NK-92 treated with Interleukin-12 subunit alpha and Interleukin-12 subunit beta, amount 100 ng/mL, for 24 hours (cell line): ENCODE measurements at places on chromosomes 16 and 17.

GRCh38 chr17:72297326-72298115, 176.7 kb downstream of the SOX9 start:
- no peak for DNase-seq

GRCh38 chr16:85172455-85173145, 60.3 kb upstream of the CIBAR2 start:
- DNase-seq = no peak

- DNase-seq = no peak
Measured at GRCh38 chr17:71338396-71338795, 782.4 kb upstream of the SOX9 start.

- DNase-seq = no peak
Measured at GRCh38 chr16:25177831-25178688, 38.7 kb upstream of the AQP8 start.

DNA sequence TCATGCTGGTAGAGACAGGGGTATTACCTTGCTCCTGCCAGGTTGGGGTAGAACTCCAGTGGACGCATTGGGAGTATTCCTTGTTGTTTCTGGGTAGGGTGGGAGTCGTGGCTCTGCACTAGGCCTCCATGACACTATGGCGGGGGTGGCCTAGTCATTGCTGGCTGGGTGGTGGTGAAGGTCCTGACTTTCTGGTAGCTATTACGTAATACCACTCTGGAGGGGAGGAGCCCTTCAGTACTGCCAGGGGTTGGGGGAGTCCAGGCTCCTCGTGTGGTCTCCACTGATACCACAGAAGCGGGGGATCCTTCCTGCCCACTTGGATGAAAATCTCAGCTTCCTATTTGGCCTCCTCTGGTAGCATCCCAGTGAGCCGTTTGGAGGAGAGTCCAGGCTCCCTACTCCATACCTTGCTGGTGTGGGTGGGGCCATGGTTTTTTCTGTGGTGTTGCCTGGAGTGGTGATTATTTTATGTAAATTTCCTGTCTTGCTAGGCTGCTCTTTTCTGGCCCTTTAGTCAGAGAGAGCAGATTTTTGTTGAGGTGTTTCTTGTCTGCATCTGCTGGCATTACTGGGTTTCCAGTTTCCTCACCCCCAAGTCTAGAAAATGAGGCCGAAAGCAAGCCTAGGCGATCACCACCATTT, 65.8 kb upstream of the GNG13 start:
- no peak for DNase-seq

GRCh38 chr17:60840456-60840855, 162.8 kb downstream of the BCAS3 start:
- no peak for DNase-seq

DNA sequence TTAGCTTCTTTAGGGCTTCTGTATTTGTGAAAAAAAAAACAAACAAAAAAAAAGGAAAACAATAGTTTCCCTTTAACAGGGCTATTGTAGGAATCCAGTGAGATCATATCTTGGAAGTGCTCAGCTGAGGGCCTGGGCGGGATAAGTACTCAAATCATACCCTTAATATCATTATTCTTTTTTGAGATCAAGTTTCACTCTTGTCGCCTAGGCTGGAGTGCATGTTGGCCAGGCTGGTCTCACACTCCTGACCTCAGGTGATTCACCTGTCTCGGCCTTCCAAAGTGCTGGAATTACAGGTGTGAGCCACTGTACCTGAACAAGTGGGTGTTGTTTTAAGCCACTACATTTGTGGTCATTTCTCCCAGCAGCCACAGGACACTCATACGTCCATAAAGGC, 87.0 kb downstream of the CDH13 start:
- no peak for DNase-seq

GRCh38 chr16:2358811-2359210, 18.3 kb upstream of the ABCA3 start:
- DNase-seq = no peak

DNA sequence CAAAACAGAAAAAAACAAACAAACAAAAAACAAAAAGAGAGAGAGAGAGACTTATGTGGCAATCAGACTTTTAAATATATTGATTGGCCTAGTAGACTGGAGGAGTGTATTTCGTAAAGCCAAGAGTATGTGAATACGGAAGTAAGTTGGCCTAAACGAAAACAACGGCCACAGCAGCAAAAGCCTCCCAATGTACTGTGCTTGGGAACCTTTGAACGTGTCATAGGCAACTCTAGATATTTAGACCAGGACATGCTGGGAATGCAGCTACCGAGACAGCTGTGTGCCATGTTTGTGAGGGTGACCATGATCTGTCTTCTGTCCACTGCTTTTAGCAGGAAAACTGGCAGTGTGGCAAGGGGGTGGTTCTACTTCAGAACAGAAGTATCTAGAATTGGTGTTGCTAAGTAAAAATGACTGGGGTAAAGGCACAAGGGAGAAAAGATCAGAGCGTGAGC, 7.4 kb downstream of the MAF start:
- no peak for DNase-seq

- DNase-seq = no peak
Measured at GRCh38 chr16:77077256-77077922, 113.6 kb upstream of the MON1B start.

- no peak for DNase-seq
Measured at GRCh38 chr17:64938925-64939474, 19.7 kb upstream of the LRRC37A3 start.

DNA sequence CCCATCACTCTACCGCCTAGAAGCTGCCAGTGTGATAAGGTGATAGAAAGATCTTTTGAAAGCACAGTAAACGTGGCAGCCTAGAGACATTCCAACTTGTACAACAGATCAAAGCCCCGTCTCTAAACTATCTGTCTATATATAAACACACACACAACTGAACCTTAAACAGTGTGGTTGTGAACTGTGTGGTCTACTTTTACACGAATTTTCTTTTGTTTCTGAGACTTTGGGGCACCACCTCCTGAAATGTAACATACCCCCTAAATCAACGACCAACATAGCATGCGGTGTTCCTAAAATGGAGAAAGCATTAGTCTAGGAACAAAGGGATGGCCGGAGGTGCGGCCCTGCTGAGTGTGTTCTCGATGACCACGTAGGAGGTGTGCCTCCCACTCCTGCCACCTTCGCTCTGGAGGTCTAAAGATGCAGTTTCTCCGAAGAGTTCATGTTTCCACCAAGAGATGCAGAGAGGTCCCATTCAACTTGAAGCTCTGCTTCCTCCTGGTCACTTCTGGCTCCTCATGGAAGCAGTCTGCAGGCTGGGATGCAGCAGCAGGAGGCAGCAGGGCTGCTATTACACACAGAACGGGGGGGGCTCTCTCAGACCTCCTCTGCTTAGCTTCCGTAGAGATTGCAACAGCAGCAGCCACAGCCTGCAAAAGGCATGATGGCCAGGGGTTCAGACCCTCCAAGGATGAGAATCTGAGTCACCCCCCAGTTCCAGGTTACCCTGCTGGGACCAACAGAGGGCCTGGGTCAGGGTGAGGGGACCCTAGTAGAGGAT, 22.6 kb upstream of the USP10 start:
- no peak for DNase-seq

DNA sequence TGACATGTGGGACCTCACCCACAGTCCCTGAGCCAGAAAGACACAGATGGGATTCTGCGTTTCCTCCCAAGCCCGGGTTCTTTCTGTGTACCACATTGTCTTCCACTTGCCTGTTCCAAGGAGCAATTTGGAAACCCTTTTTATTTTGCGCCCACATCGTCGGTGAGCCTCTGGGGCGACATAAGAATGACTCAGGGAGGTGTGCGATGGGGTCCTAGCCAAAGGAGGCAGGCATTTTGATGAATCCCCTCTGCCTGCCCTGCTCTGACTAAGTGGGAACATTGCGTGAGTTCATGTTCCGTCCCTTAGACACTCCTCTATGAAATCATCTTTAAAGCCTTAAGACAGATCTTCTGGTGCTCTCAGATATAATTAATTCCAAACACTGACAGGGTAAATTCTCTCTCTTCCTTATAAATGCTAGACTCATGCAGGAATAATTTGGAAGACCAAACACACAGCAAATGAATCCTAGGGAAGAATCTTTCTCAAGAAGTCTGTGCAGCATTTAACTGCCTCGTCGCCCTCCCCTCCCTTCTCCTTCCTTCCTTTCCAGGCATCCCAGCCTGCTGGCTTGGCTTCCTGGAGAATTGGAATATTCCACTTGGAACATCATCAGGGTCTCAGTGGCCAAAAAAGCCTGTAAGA, 52.7 kb upstream of the FOXF1 start:
- no peak for DNase-seq

DNA sequence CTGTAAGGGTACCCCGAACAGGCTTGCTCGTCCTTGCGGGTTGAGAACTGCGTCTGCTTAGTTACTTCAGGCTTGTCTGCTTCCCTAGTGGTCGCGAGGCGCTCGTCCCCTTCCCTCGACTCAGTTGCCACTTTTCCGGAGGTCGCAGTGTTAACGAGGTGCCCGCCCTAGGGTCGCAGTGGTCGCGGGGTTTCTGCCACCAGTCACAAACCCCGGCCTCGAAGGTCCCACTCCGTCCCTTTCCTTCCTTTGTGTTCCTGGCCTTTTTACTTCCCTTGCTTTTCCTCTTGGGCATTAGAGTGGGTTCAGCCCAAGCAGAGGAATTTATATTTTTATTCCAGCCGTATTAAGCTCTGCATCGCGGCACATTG, 299 bp downstream of the NUP85 start:
- DNase-seq = no peak

DNA sequence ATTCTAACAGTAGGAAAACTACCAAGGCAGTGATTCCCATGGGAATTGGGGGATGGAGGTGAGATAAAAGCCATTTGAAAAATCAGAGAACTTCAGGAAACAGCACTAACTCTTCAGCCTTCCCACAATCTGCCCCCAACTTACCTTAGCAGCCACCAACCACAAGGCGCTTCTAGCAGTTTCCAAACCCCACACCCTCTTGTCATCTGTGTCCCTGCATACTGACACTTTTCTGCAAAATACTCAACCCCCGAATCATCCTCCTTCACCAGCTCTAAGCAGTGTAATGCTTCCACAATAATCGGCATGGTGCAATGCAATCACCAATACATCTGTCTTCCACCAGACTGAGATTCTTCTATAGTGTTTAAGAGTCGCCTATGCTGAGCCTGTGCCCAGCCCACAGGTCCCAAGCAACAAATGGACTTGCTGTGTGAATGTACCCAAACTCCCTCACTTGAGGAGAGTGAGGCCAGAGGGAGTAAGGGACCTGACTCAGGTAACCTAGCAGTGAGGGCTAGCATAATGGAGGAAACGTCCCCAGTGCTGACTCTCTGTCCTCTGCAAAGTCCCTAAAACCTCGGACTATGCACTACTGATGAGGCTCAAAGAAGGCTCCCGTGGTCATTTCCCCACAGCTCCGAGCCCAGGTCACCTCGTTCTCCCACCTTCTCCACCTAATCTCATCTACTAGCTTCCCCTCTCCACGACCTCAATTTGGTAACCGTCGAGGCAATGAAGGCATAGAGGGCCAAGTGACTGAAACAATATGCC, 943 bp downstream of the DYNC1LI2 start:
- DNase-seq = no peak

- DNase-seq = no peak
Measured at GRCh38 chr17:68591583-68591982, 9.6 kb downstream of the FAM20A start.

DNA sequence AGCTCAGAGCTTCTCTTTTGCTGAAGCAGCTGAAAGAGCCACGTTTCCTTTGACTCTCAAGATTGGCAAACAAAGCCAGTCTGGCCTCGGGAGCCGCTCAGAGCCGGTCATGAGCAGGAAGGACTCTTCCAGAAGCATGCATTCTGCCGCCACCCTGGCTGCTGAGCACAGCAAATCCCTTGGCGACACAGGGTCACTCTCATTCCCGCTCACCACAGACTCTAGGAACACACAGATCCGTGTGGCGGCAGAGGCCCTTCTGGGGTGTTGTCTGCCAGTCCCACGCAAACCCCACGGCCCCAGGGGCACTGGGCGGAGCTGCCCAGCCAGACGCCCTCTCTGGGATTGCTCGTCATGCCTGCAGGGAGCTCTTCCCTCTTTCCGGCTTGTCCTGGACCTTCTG, 157.0 kb downstream of the C16orf95 start:
- no peak for DNase-seq

DNA sequence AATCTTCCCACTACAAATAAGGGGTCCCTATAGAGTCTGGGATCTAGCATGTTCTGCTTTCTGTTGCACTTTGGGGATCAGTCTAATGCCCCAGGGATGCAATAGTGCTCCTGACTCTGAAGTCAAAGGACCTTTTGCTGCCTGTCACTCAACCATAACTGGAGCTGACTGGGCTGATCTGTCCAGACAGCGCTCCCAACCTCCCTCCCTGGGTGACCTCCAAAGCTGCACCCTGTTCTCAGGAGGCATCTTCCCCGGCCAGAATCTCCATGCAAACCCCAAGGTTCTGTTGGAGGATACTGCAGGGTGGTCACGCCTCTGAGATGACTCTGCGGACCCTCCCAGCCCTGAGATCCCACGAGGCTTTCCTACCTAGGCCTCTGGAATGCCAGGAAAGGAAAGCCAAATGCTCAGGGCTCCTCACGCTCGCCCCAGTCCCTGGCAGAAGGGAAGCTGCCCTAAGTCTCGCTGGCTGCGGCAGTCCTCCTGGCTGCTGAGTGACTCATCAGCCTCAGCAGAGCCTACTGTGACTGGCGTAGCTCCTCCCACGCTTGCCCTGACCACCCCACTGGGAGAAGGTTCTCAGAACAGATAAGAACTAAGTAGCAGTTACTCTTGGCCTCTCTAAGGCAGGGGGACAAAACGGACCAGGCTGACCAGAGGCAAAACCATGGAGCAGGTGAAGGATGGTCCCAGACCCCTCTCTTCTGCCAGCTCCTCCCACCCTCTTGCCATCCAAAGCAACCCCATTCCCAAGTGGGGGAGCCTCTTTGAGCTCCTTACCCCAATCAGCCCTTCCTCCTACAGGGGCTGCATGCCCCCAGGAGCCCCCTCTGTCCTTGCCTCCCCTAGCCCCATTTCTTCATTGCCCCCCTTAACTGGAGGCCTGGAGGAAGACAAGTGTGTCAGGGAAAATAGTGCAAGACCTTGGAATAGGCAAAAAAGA, 124.1 kb upstream of the TNRC6C start:
- peak; percentile 81 for DNase-seq

- DNase-seq = no peak
Measured at GRCh38 chr17:29212681-29213121, 32.5 kb upstream of the MYO18A start.

DNA sequence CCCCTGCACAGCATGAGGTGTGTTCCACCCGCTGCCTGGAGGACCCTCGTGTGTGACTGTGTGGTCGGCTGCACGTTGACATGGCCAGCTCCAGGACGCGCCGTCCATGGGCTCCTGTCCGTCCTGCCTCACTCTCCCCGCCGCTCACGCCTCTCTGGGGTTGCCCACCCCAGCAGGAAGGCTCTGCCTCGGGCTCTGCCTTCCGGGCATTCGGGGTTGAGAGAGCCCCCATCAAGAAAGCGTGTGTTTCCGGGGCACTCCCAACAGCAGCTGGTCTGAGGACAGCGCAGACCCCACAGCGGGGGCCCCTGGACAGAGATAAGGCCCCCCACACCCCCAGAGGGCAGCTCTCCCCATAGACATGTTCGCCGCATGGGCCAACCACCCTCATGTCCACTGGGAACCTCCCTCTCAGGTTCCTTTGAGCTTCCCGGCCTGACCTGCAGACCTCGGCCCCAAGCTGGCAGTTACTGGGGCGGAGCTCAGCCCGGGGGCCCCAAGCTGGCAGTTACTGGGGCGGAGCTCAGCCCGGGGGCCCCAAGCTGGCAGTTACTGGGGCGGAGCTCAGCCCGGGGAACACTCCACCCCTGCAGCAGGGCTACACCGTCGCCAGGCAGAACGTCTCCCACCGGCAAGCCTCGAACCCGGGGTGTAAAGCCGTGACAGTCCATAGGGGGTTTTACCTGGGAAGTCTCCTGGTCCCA, 8.4 kb upstream of the PIEZO1 start:
- DNase-seq = no peak
